ENCODE measurements at places on chromosomes 6 and 20.

DNA sequence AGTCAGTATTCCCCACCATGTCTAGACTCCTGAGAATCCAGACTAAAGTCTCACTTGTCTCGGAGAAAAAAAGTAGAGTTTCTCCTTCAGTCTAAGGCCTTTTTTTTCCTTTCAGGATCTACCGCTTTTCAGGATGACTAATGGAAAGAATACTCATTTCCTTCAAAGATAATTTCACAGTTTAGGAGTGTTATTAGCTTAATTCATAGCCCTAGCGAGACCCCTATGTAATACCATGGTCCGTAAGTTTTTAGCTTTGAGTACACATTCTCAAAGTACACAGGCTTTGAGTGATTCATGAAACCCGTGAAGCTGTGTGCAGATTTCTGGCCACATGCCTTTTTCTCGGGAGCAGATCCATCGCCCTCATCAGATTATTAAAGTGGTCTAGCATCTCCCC is 133.1 kb downstream of the SOX4 start:
- no peak for DNase-seq

GRCh38 chr6:168870982-168871381 is 382.7 kb downstream of the THBS2 start:
- no peak for DNase-seq

GRCh38 chr6:1290805-1291204 is 21.1 kb upstream of the FOXQ1 start:
- DNase-seq = no peak

GRCh38 chr6:20900389-20901160 is 366.3 kb downstream of the CDKAL1 start:
- DNase-seq = no peak

All from GM04503 (cell line).